ENCODE measurements at places on chromosomes 16 and 17.

DNA sequence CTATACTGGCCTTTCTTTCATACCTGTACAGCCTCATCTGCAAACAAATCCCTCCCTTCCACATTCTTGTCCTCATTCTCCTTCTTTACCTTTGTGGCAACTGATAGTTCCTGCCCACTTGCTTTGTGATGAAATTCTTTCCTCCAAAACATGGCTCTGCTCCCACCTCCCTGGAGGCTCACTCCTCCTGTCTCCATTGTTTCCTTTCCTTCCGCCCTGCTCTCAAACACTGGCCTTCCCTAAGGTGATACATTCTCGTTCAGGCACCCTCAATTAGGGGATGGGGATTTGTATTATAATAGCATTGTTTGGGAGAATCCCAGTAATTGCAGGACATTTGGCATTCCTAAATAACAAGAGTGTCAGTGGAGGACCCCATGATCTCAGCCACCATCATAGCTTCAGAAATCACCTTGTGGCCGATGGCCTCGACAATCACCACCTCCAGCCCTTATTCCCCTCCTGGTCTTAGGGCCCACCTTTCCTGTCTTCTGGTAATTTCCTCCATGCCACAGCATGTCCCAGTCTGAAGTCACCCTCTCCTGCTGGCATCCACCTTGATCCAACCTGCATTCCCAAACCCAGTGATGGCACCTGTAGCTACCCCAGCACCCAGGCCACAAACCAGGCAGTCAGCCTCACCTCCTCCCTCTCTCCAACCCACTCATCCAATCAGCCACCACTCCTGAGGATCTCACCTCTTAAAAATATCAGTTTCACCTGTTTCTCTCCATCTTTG, 7.9 kb downstream of the UNC119 start:
- no peak for DNase-seq

DNA sequence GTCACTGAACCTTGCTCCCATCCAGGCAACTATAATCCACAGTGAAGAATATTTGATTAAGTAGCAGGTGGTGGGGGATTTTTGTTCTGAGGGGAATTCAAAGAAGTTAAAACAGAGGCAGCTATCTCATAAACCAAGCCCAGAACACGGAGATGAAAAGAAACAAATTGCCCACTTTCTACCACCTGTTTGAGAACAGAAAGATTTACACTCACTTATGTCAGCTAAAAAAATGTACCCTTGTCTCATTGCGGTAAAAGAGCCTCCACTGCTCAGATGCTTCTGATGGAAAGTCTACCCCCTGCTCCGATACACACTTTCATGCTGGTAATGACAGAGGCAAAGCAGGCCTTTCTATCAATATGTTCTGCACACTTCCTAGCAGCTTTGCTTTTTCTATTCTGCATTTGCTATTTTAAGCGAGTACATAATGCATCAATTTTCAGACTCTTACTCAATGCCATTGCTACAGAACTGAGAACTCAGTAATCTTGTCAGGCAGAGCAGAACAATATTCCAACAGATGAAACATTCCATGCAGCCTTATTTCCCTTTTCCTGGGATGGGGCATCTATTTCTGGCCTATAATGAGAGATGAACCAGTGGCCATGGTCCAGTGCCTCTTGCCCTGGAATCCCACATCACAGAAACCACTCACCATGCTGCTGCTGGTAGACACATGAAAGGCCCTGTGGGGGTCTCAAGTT, 29.0 kb downstream of the CDK5R1 start:
- no peak for DNase-seq

GRCh38 chr16:67086822-67087221, 22.9 kb upstream of the PHAF1 start:
- DNase-seq = peak; percentile 20

GRCh38 chr16:52603015-52603414, 56.1 kb upstream of the TOX3 start:
- no peak for DNase-seq

DNA sequence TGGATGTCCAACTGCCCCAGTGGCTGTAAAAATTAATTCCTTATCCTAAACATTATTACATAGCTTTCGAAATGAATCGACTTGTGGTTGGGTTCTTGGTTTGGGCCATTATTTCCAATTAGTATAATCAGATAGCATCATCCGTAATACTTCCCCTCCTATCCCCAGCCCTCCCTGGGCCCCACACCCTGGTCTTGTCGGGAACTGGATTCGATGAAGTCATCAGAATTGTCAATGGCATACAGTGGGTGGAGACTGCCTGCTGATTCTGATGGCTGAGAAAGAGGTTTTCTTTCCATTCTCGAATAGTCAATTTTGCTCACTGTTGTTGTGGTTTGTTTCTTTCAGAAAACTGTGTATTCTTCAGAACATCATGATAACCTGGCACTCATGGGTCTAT, 395.1 kb downstream of the SEC14L1 start:
- no peak for DNase-seq

GRCh38 chr16:67719778-67720144, 645 bp upstream of the GFOD2 start:
- DNase-seq = peak; percentile 80

DNA sequence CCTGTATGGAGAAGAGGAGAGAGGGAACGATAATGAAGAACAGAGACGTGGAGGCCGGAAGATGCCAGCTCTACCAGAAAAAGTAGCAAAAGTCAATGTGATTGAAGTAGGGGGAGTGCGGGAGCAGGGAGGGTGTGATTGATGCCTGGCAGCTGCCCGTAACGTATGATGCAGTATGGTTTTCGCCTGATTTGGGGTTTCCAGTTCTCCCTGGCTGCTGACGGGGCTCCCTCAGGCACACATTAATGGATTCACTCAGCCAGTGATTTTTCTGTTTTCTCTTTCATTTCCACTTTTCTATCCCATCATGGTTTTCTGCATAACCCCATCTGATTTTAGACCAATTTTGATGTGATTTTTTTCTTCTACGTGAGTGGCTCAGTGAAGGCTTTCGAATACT, 62.1 kb downstream of the PRKCA start:
- DNase-seq = no peak

GRCh38 chr16:82509691-82510430, 116.9 kb upstream of the CDH13 start:
- DNase-seq = no peak

DNA sequence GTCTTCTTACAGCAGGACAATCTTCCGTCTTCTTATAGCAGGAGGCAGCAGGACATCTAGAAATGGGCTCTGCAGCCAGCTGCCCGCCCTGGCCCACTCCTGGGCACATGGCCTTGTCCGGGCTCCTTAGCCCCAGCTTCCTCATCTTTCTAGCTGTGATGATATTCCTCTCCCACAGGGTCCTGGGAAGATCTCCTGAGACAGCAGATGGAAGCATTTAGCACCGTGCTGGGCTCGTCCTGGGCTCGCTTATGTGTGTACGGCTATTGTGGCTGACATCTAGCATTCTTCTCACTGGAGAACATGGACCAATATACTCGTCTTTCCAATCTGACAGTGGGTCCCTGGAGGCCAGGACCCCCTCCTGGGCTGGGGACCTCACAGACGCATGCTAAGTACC, 48.5 kb downstream of the TIMM22 start:
- DNase-seq = no peak

DNA sequence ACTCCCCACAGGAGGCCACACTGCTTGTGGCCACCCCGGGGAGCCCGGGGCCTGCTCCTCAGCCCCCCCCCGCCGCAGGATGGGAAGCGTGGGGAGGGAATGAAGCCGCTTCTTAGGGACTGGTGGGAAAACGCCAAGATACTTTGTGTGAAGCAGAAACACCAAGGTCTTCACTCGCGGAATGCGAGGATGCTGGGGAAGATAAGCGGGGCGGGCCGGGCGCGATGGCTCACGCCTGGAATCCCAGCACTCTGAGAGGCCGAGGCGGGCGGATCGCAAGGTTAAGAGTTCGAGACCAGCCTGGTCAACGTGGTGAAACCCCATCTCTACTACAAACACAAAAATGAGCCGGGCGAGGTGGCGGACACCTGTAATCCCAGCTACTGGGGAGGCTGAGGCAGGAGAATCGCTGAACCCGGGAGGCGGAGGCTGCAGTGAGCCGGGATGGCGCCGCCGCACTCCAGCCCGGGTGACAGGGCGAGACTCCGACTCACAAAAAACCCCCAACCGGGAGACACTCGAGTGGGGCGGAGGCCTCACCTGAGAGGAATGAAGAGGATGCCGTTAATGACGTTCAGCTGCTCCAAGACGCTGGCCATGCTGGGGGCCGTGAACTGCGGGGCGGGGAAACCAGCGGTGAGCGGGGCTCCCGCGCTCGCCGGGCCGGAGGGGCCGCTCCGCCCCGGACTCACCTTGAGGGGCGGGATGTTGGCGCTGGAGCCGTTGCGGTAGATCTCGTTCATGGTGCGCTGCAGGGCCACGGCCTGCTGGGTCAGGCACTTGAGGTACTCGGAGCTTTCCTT, 20.3 kb downstream of the CLUH start:
- DNase-seq = no peak

DNA sequence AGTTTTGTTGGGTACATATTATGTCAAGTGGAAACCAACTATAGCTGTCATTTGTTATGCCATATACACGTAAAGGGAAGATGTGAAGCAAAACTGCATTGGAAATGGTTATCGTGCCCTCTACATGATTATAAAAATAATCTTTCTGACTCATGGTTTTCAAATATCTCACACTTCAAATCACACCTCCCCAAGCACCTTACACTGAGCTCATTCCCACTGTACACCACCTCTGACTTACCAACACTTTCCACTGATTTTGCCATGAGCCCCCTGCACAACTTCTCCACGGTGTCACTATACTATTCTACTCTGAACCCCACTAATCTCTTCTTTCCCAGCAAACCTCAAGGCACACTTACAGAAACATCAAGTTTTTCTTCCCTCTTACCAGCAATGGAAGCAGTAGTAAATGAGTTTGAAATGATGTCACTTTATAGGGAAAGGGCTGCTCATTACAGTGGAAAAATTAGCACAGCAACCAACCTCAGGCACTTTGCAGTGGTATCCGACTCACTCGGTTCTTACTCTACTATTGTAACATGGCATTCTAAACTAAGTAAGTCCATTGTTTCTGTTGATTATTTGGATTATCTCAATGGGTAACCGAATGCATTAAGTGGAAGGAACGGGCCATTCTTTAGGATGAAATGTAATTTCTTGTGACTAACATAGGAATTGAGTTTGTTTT, 18.7 kb downstream of the ZNF821 start:
- no peak for DNase-seq

DNA sequence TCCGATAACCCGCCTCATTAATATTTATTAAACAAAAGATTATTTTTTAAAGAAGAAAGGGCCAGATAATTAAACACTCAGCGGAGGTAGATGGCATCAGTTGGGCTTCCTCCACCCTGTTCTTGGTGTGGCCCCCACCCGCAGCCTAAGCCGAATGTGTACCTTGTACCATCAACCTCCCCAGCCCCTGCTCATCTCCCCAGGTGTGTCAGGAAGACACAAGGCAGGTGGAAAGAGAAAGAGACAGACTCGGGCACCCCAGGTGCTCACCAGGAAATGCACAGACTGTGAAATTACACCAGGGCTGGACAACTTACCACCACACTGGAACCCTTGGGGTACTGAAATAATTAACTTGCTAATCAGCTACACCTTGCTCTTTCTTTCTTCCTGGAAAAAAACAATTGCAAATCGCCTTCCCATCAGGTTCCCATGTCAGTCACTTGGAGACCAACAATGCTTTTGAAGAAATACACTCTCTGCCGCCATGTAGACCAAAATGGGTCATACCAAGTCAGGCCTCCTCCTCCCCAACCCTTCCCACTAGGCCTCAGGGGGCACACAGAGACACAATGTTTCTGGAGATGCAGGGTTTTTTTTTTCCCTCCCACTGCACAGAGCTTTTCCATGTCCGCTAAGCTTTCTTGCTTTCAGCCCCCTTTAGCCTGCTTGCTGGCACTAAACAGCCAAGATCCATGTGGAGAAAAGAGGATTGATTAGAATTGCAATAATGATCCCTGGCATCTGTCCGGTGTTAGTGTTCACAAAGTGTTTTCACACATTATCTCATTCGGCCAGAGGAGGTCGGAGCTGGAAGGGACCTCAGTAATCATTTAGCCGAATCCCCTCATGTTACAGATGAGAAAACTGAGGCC, 8.6 kb upstream of the LHX1 start:
- no peak for DNase-seq

- no peak for DNase-seq
Measured at GRCh38 chr16:81891736-81892364, 112.8 kb downstream of the PLCG2 start.

GRCh38 chr17:75049706-75050105, 2.7 kb downstream of the KCTD2 start:
- DNase-seq = no peak

GRCh38 chr17:47999582-47999981, 28.7 kb downstream of the CDK5RAP3 start:
- DNase-seq = peak; percentile 39

GRCh38 chr17:80693511-80693910, 148.9 kb downstream of the RPTOR start:
- no peak for DNase-seq

GRCh38 chr16:11201498-11202259, 54.3 kb downstream of the SOCS1 start:
- DNase-seq = peak; percentile 94

GRCh38 chr16:27849621-27850020, 213.9 kb downstream of the GSG1L start:
- DNase-seq = no peak

DNA sequence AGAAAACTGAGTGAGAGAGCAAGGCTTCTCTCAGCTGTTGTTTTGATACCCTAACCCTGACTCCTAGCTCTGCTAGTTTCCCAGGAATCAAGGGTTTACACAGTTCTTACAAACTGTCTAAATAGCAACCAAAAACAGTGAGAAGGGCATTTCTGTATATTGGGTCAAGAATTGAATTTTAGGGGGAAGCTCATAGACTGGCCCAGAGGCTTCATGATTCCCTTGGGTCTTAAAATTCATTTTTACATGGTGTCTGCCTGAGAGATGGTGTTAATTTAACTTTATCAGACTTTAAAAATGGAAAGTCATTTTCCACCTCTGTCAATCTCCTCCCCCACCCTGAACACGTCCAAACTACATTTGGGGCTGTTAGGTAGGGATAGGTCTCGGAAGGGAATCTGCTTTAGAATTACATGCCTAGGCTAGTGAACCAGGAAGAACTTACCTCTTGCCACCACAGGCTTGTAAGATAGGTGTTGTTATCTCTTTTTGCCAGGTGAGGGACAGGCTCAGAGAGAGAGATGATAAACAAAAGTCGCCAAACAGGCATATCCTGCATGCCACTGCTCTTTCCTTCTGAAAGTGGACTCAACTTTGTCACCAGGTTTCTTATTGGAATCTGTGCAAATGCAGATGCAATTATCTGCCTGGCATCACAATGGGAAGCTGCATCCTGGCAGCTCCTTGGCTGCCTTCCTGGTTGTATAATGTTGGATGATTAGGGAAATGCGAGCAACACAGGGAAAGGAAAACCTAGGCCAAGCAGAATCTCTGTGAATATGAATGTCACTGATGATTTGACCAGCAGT, 3.1 kb downstream of the PHAF1 start:
- no peak for DNase-seq

Measured in mesenchymal stem cell (in vitro differentiated cells and primary cell).